AG08396 (cell line): ENCODE measurements at places on chromosomes 12 and 14.

- DNase-seq, result no peak
Observed at GRCh38 chr12:118590406-118591150, 214.2 kb downstream of the SUDS3 start.

GRCh38 chr14:70664698-70665447, 23.2 kb downstream of the TTC9 start:
- no peak for DNase-seq

DNA sequence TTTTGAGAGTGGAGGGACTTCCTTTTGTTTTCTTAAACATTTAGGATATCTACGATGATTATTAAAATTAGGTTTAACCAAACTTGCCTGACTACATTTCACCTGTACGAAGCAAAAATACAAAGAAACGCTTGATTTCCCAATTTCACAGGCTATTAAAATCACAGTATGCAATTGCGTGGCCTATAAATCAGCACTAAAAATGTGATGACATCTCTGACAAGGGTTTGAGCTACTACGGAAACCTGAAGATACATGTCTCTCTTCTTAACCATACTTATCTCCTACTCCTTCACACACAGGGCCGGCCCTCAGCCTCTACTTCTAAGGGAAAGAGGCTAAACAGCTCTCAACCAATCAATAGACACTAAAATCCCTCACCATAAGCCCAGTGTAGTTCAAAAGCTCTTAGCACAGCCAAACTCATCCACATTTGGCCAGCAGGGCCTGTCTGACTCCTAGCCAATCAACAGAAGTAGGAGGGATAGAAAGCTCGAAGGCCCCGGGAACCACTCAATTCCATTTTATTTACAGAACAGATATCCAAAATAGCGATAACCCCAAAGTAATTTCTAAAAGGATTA, 137.3 kb downstream of the FOXN3 start:
- DNase-seq, result no peak

- DNase-seq, result no peak
Observed at GRCh38 chr12:43169115-43169681, 382.8 kb downstream of the ADAMTS20 start.

- no peak for DNase-seq
Observed at GRCh38 chr14:44341116-44341515, 166.0 kb downstream of the FSCB start.

DNA sequence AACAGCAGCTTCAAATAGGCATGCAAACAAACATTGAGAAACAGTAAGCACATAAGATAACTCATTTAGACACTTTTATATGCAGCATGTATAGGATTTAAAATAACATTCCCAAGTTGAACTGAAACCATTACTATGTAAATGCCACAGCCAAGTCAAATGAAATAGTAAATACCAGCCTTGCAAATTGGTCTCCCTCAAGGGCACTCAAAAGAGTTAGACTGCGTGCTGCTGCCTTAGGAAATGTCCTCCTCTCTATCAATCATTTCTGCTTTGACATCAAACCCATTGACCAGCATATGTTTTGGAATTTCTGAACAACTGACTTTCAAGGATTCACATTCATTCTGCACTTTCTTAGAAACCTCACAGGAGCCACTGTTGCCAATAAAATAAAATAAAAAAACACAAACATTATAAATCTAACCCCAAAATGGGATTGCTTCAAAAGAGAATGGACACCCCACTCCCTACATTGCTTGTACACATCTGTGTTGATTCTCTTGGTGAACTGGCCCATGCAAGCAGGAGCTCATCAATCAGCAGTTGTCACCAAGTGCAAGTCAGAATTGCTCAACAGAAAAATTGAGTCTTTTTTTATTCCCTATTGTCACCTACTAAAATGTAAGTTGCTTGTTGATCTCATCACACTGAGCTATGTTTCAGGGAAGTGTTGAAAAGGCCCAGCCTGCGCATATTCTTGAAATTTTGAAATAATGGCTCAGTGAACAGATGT, 256.2 kb downstream of the DAD1 start:
- DNase-seq, result no peak

DNA sequence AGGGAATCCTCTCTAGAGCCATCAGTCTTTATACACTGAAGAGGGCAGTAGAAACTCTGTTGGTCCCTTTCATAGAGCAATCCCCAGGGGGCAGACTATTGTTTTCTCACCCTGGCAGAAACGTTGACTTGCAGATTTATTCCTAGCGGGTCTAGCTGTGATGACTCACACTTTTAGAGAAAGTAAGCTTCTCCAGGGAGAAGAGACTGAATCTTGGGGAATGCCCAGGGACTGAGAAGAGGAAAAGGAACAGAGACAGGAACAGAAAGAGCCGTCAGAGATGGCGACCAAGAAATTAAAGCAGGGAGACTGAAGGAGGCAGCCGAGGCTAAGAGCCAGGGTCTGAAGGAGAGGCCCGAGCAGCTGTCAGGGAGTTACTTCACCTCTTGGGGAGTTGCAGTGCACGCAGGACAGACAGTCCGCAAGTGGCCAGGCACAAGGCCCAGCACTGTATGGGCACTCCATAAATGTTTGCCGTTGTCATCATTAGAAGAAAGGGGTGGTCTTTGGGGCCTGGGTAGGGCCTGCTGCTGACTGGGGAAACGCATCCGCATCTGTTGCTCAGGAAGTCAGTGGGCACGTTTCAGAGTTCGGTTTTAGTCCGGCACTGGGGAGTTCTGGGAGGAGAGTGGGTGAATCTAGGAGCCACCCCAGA, 13.0 kb downstream of the PLEKHG6 start:
- peak; percentile 88 for DNase-seq

DNA sequence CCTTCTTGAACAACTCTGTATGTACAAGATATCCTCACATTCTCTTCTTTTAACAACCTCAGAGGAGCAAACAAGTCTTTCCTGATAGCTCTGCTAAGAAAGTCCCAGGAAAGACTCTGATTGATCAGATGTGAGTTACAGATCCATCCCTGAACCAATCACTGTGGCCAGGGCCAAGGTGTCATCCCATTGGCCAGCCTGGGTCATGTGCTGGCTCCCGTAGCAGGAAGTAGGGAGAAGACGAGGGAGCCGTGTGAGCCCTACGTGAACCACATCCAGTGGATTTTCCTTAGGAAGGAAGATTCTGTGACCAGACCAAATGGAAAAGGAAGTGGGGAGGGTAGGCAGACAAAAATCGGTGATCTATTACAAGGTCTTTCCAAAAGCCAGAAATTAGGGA, 5.6 kb downstream of the P2RX7 start:
- DNase-seq, result no peak
